ENCODE measurements at places on chromosomes 5 and 9. TPM values are rescaled to one million over a fixed set of nuclear protein-coding genes. Genes with fewer than 3 reads are reported as not detected.
A peak's percentile ranks its signal among the peaks of the same experiment; 100 is the strongest.

The HAVCR1 gene
- not detected for total RNA-seq

The ZFP2 gene
- 0.56 TPM for total RNA-seq

The P4HA2 gene
- total RNA-seq: 225 TPM

The PRDM9 gene
- not detected for total RNA-seq

The AK8 gene
- under 0.01 TPM for total RNA-seq

DNA sequence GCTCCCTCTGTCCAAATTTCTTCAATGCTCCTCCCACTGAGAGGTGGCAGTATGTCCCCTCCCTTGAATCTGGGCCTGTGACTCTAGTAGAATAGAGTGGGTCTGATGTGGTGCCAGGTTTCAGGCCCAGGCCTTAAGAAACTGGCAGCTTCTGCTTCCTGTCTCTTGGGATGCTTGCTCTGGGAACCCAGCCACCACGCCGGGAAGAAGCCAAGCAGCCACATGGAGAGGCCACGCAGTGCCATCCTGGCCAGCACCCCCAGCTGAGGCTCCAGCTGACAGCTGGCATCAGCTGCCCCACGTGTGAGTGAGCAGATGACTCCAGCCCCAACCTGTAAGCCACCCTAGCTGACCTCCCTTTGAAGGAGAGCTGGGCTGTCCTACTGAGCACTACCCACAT is 7.3 kb upstream of the TSPAN17 start:
- no peak for DNase-seq

- no peak for DNase-seq
Observed at GRCh38 chr9:89791754-89792153, 186.9 kb downstream of the GADD45G start.

DNA sequence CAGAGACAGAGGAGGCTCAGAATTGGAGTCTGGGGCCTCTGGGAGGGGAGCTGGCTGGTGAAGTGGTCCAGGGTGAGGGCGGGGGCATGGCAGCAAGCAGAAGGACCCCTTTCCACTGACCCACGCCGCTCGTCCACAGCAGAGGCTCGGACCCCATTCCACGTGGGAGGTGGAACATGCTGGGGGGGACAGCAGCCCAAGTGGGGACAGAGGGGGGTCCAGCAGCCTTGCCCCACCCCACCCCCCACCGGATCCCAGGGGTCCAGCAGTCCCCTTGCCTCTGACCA is 25.4 kb upstream of the NKD2 start:
- DNase-seq: no peak

DNA sequence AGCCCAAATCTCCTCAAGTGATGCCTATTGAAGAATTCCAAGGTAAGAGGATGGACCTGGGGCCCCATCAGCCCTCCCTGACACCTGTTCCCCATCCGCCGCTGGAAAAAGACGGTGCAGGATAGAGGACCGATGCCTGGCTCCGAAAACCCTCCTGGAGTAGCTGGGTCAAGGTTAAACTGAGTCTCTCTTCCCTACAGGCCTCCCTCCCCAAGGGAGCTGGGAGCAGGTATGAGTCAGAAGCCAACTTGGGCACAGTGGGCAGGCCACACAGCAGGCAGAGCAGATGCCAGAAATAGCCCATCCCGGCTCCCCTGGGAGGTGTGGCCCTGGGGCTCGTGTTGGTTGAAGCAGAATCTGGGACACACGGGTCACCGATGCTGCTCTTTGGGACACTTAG is 75.6 kb downstream of the NTNG2 start:
- DNase-seq: no peak

DNA sequence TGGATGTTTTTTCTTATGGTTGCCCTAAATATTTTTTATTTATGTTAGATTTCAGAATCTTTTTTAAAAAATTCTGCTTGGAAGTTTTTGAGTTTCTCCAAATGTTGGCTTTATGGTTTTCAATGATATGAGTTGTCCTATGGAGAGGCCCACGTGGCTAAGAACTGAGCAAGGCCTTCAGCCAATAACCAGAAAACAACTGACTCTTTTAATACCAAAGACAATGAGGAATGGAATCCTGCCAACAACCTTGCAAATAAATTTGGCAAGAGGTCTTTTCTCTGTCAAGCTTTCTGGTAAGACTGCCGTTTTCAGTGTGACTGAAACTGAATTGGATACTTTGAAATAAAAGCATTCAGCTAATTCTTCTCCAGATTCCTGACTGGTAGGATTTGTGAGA is 1740.1 kb upstream of the WWC1 start:
- no peak for DNase-seq

GRCh38 chr9:21802418-21803000 is at the start of gene MTAP:
TSS of gene MTAP (plus strand) at chr9:21802636. CDS start at chr9:21802749, 113 bp downstream.
- DNase-seq: peak; percentile 93

GRCh38 chr5:28117691-28118090 is 1079.3 kb upstream of the CDH9 start:
- DNase-seq: no peak

GRCh38 chr5:773517-774264 is 10.8 kb downstream of the ZDHHC11B start:
- DNase-seq: no peak

DNA sequence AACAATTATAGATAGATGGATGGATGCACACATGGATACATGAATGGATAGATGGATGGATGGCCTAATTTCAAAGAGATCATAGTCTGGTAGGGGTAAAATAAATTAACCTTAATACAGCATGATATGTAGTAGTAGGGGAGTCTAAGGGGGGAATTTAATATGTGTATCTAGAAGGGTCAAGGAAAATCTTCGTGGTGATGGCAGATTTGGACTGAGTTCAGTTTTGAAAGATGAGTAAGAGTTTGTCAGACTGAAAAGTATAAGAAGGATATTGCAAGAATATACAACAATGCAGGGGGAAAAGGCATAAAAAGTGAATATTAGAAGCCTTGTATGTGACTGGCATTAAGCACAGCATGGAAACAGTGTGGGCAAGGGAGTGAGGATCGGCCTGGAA is 98.7 kb downstream of the ZNF462 start:
- DNase-seq: peak; percentile 47

- no peak for DNase-seq
Observed at GRCh38 chr9:35605351-35606137, 482 bp downstream of the TESK1 start.

- peak; percentile 45 for DNase-seq
Observed at GRCh38 chr5:79236970-79237739, 1.2 kb downstream of the JMY start.

- no peak for DNase-seq
Observed at GRCh38 chr9:137583347-137583746, 4.6 kb upstream of the DPH7 start.

DNA sequence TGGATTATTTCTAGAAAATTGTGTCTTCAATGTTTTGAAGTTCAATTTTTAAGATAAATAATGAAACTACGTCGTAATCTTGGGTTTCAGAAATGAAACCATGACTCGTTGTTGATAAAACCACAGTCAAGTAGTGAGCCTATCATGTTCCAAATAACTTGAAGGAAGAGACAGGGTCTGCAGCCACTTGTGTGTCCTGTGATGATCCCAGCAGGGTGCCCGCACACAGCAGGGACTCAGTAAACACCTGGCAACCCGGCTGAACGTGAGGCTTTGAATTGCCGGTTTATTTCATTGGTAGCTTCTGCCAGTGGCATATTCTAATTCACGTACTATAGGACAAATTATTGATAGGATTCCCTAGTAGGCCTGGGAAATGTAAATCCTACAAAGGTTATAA is 679.6 kb downstream of the IRX1 start:
- no peak for DNase-seq

DNA sequence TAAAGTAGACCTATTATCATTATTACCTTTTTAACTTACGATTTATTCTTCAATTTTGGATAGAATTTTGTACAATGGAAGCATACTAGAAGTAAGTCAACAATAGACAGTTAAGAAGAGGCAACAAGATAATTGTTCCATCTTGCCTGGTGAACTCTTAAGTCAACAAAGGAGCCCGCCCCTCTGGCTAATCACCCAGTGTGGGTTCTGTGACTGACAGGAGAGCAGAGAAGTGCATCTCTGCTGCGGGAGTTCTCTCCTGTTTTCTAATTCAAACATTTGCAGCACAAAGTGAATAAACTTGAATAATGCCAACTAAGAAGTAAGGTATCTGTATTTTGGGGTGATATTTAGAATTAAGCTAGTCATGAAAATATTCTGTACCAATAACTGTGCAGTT is 6.7 kb upstream of the ISL1 start:
- DNase-seq: no peak

DNA sequence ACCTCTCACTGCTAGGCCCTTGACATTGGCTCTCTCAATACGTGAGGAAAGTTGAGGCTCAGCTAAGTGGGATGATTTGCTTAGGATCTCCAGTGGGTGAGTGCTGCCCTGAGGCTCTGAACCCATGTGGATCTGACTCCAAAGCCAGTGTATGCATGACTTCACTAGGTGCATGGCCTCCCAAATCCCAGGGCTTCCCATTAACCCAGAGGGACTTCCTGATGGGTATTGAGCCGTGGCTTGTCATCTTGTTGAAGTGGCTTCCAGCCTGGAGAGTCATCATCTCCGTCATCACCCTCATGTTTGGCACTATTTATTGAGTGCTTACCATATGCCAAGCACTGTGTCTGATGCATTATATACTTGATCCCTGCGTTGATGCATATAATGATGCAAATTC is 37.3 kb upstream of the TEX48 start:
- no peak for DNase-seq

- DNase-seq: peak; percentile 64
Observed at GRCh38 chr9:14215614-14216013, 98.3 kb downstream of the NFIB start.

DNA sequence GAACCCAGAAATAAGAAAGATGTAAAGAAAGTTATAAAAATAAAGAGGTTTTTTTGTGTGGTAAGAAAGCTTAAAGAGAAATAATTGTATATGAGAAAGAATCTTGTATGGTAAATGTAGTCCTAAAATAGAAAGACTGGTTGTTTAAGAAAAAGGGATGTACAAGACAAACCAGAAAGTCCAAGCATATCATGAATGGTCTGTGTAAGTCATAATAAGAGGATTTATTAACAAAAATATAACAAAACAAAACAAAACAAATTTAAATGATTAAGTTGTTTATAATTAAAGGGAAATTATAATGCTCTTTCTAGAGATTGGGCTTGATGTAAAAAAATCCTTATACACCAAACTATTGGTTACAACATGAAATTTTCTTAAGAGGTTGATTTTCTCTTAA is 590.4 kb upstream of the PTGER4 start:
- DNase-seq: peak; percentile 1

- DNase-seq: peak; percentile 78
Observed at GRCh38 chr9:6383551-6384225, 29.3 kb upstream of the UHRF2 start.

GRCh38 chr9:113215132-113215531 is 5.9 kb downstream of the FKBP15 start:
- DNase-seq: peak; percentile 46

- no peak for DNase-seq
Observed at GRCh38 chr9:93131599-93132286, 2.3 kb downstream of the NINJ1 start.

- no peak for DNase-seq
Observed at GRCh38 chr9:126509718-126510117, 104.0 kb upstream of the LMX1B start.

- DNase-seq: no peak
Observed at GRCh38 chr5:62922191-62922590, 343.6 kb downstream of the LRRC70 start.
